GOT3 (cell line): ENCODE measurements at places on chromosomes 12 and 14.

DNA sequence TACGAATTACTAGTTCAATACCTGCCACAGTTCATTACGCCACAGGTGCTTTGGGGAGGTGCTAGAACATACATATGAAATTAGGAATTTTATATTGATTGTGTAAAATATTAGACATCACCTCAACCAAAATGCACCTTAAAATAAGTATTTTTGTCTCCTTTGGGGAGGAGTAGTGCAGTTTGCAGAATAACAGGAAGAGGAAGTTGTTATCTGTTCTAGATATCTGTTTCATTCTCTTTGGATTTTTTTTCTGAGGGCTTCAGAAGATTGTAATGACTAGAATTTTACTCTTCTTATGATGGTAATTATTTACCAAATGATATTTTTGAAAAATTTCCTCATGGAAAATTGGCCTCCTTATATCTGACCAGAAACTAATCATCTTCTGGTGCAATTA, 9.9 kb upstream of the GYS2 start:
- no peak for DNase-seq

DNA sequence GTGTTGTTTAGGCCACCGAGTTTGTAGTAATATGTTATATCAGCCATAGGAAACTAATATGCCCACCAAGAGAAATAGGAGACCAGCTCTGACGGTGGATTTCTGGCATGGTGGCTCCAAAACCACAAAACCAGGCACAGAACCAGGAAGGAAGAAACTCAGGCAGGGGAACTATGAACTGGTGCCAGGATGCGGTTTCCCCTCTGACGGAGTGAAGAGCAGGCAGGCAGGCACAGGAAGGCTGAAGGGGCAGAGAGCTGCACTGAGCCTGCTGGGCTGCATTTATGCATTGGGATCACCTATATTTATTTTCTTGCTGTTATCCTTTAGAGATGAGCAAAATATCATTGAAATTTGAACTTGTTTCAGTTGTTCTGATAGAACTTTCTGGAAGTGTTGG, 479.4 kb downstream of the VRK1 start:
- DNase-seq = no peak

GRCh38 chr12:121330692-121331091, 21.5 kb downstream of the ANAPC5 start:
- no peak for DNase-seq

DNA sequence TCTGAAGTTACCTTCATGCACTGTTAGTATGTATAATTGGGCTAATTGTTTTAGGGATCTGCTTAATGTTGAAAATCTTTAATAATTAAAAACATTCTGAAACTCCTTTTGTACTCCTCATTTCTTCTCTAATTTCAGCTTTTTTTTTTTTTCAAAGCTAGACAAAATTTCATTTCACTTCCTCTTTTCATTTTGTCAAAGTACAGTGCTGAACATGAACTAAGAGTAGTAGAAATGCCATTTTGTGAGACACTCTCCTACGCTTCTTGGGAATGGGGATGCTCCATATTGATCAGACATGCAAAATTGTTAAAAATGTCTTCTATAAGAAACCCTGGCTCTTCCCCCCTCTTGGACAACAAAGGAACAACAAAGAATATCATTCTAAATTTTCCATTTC, 1.7 kb downstream of the ABCD2 start:
- DNase-seq = no peak

DNA sequence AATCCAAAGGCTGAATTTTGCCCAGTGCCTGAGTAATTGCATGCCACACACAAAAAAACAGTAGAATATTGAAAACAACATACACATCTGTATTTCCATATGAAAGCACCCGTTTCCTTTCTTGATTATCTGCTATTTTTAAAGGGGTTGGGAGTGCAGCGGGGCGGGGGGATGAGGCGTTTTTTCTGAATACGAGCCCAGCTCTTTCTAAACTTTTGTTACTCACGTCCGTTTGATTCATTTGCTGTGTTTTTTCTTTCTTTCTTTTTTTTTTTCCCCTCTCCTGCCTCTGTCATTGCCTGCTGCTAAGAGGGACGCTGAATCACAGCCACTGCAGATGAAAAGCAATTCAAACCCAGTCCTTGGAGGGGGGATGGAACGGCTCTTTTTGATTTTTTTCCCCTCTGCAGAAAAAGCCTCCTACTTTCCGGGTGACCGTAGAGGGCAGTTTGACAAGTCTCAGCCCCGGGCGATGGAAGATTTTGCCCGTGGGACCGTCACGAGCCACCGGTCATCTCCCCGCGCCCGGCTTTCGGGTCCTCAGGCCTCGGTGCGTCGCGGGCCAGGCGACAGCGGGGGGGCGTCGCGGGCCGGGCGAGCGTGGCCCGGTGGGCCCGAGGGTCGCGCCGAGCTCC, 572 bp upstream of the RASSF8 start:
- DNase-seq = no peak

- DNase-seq = no peak
These were observed 15.6 kb upstream of the TESC start for GRCh38 chr12:117114784-117115183.

DNA sequence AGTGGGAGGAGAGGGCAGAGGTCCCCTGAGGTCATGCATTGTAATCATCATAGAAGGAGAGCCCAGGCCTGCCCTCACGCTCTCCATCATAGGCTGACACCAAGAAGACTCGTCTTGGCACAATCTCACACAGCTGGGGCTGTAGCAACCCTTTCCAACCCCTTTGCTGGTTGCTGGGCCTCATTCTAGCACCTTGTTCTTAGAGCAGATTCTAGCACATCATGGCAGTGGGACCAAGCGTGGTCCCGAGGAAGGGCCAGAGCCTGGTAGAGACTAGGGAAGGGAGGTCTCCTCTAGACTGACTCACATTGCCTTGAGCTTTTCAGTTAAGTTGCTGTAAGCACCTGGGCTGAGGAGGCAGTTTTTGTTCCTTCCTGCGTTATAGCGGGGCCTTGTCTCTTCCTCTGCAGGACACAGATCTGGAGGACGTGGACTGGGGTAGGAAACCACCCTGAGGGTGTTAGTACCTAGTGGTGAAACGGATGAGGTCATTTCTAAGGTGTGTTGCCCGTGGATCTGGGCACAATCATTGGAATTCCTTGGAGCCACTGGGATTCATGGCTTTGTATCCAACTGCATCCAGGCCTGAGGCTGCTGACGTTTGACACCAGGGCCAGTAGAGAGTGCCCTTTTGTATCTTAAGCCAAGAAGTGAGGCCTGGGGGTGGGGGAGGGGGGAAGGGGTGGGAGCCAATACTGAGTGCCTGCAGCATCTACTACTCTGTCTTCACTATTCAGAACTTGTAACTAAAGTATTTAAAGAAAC, 19.9 kb downstream of the RPS6KL1 start:
- DNase-seq = no peak

DNA sequence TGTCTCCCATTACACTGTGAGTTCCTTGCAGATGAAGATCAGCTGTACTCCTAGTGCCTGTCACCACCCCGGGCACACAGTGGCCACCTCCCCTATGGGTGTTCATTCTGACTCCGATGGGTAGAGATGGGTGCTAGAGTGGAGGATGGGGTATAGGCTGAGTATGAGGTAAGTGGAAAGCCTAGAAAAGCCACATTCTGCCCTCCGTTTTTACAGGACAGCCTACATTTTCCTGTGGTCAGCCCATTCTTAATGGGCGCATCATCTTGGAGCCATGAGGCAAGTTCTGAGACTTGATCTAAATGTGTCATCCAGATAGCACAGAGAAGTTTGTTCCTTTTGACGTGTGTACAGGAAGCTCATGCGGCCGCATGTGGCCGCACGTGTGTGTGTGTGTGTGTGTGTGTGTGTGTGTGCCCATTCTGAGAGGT, 166.7 kb upstream of the HIF1A start:
- no peak for DNase-seq

DNA sequence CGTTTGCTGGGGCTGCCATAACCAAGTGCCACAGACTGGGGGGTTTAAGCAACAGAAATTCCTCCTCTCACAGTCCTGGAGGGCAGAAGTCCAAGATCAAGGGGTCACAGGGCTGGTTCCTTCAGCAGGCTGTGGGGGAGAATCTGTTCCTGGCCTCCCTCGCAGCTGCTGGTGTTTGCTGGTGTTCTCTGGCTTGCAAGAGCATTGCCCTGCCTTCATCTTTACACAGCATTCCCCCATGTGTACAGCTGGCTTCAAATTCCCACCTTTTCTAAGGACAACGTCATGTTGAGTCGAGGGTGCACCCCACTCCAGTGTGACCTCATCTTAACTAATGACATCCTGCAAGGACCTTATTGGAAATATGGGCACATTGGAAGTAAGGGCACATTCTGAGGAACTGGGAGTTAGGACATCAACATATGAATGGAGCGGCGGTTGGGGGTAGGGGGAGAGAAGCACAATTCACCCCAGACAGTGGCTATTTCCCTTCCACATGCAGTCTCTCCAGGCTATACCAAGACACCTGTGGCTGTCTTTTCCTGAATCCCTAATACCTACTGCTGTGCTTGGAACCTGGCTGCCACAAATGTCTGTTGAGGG, 123.6 kb downstream of the FOXN3 start:
- DNase-seq = no peak

- DNase-seq = no peak
These were observed 12.7 kb downstream of the FOXN4 start for GRCh38 chr12:109296431-109296830.

GRCh38 chr12:132351751-132352495, 22.5 kb upstream of the GALNT9 start:
- DNase-seq = no peak

DNA sequence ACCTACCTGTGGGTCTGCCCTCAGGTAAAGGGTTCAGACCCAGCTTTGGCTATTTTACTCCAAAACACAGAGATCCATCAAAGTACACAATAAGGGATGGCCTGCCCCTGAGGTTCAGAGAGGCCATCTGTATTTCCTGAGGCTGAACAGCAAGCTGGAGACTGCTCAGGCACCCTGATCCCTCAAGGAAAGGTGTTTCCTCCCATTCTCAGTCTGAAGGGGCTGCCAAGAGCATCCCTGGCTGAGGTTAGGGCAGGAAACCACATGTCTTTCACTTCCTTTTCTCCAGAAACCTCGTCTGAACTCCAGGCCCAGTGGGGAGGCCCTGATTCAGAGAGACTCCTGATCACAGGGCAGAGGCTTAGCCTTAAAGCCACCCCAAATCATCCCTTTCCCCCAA, 1.5 kb downstream of the RILPL1 start:
- DNase-seq = no peak

DNA sequence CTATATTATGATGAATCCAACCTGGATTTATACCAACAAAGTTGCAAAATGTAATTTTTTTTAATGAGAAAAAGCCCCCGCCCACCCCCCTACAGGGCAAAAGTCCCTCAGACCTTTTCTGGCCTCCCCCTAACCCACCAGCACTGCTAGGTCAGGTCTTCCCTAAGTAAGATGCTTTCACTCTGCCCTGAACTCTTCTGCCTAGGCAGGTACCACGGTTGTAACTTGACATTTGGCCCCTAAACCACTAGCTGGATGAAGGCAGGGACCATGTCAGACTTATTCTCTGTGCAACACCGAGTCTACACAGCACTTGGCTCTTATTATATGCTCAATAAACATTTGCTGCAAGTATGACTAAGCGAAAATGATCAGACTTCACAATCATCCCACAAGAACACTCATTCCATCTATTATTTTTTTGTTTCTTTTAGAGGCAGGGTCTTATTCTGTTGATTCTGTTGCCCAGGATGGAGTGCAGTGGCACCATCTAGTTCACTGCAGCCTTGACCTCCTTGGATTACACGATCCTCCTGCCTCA, 63.2 kb downstream of the SPRING1 start:
- no peak for DNase-seq

GRCh38 chr12:112924986-112925385, 13.3 kb upstream of the OAS3 start:
- DNase-seq = no peak

DNA sequence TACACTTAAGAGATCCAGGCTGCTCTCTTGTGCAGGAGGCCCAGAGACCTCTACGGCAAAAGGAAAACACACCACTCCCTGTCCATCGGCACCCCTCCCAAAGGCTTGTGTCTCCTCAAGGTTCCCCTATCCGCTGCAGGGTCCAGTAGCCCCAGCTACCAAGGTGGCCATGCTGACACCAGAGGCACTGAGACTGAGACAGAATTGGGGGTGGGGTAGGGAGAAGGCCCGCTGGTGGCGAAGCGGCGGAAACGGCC, 590 bp downstream of the DDIT3 start:
- no peak for DNase-seq

DNA sequence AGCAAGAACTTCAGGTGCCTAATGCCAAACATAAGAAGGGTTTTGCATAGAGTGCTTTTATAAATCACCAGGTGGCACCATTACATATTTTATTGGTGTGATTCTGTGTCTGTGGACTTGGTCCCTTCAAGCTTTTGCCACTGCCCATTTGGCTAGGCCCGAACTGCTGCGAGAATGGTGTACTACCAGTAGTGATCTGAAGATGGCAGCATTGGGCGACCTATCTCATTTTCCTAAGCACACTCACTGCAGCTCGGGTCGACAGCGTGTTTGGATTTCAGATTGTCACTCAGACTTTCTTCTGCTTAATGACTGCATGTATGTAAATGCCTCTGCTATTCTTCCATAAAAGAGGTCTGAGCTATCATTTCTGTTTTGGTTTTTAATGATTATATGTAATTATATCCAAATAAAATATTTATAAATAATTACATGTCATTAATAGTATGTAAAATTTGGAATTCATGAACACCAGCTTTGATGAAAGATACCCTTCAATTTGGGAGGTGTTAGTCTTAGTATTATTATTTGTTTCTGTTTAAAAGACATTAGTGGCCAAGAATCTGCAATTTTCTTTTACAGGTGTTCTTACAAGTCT, 78.5 kb downstream of the TPH2 start:
- DNase-seq = peak; percentile 91

GRCh38 chr12:115873451-115874082, 403.9 kb downstream of the MED13L start:
- DNase-seq = no peak

- DNase-seq = no peak
These were observed 10.4 kb downstream of the B4GALNT1 start for GRCh38 chr12:57622293-57623245.

DNA sequence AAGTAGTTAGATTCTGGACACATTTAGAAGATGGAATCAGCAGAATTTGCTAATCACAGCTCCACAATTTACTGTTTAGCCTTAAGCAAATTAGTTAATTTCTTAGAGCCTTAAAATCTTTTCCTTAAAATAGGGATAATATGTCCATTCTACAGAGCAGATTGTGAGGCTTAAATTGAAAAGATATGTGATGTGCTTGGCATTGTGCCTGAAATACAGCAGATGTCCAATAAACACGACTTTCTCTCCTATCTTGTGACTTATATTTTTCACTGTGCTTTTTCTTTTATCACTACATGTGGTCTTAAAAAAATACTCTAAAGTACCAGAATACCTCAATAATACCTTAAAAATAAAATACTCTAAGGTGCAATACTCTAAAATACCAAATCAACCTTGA, 30.6 kb downstream of the CCER1 start:
- DNase-seq = no peak

GRCh38 chr12:110475426-110475825, 6.8 kb downstream of the FAM216A start:
- DNase-seq = no peak

DNA sequence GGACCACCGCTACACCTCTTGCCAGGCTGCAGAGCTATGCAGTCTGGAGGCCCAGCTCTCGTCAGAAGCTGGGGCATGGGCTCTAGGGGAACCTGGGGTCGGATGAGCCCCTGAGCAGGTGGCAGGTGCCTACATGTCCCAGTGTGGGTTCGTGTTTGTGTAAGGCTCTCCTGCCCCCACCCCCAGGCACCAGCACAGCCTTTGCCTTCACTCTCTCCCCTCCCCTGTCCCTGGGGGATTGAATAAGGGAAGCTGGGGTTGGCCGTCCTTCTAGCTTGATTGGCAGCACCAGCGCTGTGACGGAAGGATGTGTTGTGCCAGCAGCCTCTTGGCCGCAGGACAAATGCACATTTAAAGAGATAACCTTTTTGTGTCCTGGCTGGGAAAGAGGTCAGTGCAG, 34.8 kb upstream of the TSPAN9 start:
- no peak for DNase-seq
